ENCODE measurements at places on chromosomes 2 and 18.

DNA sequence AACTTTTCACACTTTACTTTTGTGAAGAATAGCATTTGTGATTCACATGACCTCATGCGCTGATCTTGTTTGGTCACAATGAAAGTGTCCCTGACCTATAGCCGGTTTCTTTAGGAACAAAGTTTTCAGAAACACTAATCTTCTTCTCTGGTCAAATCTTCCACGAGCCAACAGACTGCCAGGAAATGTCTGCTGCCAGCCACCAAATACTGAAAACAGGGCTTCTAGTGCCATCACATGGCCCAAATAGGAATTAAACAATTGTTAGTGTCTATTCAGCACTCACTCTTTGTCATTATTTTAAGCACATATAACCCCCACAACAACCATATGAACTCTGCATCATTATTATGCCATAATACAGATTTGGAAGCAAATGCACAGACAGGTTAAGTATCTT is 286.5 kb upstream of the SYT4 start:
- DNase-seq, result no peak

- DNase-seq, result no peak
These were observed 209.4 kb upstream of the TRIB2 start for GRCh38 chr2:12507295-12507694.

DNA sequence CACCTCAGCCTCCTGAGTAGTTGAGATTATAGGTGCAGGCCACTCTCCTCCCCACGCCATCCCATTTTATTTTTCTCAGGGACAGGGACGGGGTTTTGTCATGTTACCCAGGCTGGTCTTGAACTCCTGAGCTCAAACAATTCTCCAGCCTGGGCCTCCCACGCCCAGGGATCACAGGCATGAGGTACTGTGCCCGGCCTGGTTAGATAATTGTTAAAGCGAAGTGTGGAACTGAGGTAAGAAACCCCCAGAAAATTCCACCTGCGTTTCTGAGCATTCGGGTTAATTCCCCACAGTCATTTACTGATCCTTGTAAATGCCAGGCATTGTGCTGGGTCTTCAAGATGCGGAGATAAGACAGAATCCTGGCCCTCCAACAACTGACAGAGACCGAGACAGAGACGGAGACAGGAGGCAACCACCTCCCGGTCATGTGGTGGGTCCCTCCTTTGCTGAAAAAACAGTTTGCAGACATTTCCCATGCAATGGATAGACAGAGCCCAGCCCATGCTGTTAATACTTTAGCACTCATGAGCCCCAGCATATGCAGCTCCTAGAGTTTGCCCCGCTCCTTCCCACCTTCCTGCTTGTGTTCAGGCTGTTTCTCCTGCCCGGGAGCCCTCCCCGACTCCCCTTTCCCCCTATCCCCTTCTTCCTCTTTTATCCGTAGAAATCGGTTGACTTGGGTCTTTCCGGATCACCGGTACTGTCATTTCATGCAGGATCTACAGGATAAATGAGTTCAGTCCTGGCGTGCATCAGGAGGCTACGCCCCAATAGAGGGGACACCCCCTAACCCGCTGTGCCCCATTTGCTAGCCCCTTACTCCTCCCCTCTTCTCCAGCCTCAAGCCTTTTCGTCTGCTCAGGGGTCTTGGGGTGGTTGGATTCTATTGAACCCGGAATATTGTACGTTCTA is 1.6 kb upstream of the RHOB start:
- DNase-seq, result no peak

DNA sequence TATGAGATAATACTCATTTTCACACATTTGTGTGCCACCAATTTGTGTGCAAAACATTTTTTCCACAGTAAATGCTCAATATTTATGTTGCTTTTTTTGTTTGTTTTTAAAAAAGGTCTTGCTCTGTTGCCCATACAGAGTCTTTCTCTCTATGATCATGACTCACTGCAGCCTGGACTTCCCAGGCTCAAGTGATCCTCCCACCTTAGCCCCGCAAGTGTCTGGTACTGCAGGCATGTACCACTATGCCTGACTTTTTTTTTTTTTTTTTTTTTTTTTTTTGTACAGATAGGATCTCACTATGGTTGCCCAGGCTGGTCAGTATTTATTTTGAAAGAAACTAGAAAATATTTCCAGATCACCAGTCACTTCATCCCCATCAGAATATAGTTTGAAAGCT is 297.8 kb upstream of the GYPC start:
- DNase-seq, result no peak

DNA sequence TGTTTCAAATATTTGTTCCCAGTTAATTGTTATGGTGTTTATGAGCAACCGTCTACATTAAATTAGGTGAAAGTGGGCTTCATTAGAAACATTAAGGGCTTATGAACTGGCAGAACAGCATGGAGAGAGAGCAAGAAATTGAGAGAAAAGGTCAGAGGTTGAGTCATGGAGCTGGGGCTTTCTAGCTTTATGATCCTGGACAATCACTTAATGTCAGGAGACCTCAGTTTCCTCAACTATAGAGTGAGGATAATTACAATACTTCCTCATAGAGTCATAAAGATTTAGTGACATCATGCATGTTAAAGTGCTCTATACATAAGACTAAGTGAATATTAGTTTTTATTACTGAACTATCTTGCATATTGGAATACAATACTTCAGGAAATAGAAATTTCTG is 83.9 kb downstream of the PLCL1 start:
- DNase-seq, result no peak

- DNase-seq, result no peak
These were observed 53.6 kb upstream of the LAPTM4A start for GRCh38 chr2:20104900-20105545.

GRCh38 chr2:44479127-44479887 is 117.6 kb downstream of the CAMKMT start:
- no peak for DNase-seq

DNA sequence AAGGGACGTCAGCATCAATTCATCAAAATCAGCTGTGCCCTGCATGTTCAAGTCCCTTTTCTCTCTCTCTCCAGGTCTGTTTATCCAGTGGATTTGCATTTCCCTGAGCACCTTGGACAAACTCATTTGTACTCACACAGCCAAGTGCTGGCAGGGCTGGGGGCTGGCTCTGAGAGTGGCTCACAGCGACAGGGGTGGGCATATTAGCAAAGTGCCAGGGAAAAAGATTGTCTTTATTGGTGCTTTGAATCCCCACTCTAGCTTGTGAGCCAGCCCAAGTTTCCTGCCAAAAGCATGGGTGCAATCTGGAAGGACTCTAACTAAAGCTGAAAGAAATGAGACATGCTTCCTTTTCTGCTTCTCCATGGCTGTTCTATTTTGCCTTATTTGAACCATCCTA is 56.6 kb downstream of the ACOXL start:
- no peak for DNase-seq

DNA sequence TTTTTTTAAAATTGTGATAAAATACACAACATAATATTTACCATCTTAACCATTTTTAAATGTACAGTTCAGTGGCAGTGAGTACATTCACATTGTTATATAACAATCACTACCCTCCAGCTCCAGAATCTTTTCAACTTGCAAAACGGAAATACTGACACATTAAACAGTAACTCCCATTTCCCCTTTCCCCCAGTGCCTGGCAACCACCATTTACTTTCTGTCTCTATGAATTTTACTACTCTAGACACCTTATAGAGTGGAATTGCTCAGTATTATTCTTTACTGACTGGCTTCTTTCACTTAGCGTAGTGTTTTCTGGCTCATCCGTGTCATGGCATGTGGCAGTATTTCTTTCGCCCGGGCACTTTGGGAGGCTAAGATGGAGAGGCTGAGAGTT is 32.6 kb downstream of the FASTKD2 start:
- DNase-seq, result no peak

DNA sequence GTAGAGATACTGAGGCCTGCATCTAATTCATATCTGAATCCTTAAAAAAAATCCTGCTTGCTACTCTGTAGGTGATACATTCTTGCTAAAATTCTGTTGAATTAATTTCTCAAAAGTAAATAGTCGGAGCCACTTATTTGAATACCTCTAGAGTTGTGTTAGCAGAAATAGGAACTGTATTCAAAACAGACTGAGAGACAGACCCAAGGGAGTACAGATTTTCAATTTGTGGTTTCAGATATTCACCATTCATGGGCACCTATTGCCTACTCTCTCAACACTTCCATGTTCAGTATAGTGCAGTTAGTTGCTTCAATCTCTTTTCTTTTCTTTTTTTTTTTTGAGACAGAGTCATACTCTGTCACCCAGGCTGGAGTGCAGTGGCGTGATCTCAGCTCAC is 46.6 kb upstream of the CTLA4 start:
- no peak for DNase-seq

- DNase-seq, result no peak
These were observed 117.5 kb upstream of the TMEM18 start for GRCh38 chr2:794554-795241.

GRCh38 chr2:39127973-39128372 is 7.1 kb upstream of the SOS1 start:
- no peak for DNase-seq

GRCh38 chr2:239642406-239643004 is 241.7 kb upstream of the HDAC4 start:
- no peak for DNase-seq

DNA sequence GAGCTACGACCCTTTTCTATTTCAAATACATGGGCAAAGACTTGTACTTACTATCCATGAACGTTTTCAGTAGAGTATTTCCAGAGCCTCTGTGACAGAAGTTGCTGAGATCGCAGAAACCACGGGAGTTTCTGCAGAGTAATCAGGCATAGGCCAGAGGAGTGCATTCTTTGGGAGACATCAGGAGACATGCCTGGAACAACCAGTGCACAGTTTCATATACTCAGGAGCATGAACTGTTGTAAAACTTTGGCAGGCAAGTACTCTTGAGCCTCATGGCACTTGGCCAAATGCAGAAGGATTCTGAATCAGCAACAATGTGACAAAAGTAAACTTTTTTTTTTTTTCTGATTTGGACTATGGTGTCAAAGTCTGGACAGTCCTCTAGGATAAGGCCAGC is 307.1 kb downstream of the GRB14 start:
- no peak for DNase-seq

DNA sequence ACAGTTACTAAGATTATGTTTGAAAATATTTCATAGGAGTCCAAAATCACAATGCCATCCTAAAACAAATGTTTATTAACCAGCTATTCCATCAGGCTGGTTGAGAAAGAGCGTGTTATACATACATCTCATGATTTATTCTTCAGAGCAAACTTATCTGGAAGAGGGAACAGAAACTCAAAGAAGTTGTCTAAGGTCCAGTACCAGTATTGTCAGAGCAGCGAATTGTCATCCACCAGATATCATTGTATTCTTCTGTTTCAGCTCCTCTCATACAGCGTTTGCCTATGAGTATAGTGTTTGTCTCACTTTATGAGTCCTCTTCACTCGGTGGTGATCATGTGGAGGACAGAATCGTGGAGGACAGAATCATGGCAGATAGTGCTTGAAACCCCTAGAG is 238.2 kb downstream of the OSR1 start:
- no peak for DNase-seq

All from chondrocyte (in vitro differentiated cells).